GOT3 (cell line): ENCODE measurements at places on chromosomes 16 and 17.
A peak's percentile ranks its signal among the peaks of the same experiment; 100 is the strongest.

GRCh38 chr16:89909777-89910716 lies 8.6 kb upstream of the MC1R start:
- DNase-seq = no peak

DNA sequence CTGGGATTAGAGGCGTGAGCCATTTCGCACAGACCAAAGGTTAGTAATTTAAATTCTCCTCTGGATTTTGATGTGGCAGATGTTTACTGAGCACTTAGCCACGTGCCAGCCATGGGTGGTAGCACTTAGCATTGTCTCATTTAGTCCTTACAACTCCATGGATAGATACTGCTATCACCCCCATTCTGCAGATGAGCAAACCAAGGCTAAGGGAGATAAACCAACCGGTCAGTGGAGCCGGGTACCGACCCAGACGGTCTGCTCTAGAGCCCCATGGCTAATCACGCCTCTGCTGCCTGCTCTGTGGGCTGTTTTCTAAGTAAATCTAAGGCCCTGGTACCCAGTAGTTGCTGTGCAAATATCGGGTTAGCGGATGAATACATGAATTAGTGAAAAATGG lies 12.6 kb upstream of the ADGRG1 start:
- DNase-seq = no peak

- no peak for DNase-seq
Observed at GRCh38 chr17:279776-280175, 72.8 kb downstream of the RPH3AL start.

DNA sequence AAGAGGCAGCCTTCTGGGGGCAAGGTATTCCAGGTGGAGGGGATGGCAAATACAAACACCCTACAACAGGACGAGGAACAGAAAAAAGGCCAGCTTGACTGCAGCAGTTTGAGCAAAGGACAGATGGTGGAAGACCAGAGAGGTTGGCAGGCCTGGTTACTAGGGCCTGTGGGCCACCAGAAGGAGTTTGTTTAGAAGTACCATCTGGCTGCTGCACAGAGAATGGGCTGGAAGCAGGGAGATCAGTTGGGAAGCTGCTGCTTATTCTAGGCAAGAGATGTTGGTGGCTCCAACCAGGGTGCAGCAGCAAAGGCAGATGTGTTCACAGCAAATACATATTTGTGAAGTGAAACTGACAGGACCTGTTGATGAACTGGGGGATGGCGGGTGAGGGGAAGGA lies 2.9 kb upstream of the YPEL2 start:
- no peak for DNase-seq

GRCh38 chr16:1763521-1764511 lies 7.5 kb downstream of the NME3 start:
- DNase-seq = no peak

GRCh38 chr17:58325289-58325726 lies 3.3 kb downstream of the TSPOAP1 start:
- no peak for DNase-seq

DNA sequence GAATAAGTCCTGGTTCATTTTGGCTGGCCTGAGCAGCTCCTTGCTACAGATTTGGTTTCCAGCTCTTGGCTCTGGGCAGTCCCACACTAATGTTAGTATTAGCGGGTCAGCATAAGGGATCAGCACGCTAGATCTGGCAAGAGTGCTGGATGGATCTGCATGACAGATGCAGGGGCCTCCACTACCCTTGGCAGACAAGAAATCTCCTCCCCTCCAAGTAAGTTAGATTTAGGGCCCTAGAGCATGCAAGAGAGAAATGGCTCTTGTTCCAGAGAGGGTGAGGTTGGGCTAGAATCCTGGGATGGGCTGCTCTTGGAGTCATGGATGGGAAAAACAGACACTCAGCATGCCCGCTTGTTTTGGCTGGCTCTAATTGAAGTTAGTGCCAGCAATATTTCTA lies 414.3 kb downstream of the RBFOX1 start:
- DNase-seq = no peak

GRCh38 chr16:77744141-77744540 lies 21.8 kb downstream of the NUDT7 start:
- no peak for DNase-seq

DNA sequence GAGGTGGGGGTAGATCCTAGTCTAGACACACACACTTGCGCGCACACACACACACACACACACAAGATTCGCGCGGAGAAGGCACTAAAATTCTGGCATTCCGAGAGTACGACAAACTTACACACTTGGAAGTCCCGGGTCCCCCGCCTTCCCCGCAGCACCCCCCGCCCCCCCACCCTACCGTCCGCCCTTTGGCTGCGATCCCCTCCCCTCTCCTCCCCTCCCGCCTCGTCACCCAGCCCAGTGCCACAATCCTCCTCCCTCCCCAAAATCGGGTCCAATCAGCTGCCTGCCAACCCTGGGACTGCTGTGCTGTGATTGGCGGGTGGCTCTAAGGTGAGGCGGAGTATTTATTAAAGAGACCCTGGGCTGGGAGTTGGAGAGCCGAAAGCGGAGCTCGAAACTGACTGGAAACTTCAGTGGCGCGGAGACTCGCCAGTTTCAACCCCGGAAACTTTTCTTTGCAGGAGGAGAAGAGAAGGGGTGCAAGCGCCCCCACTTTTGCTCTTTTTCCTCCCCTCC lies at the start of gene SOX9:
SOX9 (plus strand) TSS at position 379 of the 522 bp plus-strand sequence. CDS start 372 bp downstream, outside the sequence.
- DNase-seq = peak; percentile 56

DNA sequence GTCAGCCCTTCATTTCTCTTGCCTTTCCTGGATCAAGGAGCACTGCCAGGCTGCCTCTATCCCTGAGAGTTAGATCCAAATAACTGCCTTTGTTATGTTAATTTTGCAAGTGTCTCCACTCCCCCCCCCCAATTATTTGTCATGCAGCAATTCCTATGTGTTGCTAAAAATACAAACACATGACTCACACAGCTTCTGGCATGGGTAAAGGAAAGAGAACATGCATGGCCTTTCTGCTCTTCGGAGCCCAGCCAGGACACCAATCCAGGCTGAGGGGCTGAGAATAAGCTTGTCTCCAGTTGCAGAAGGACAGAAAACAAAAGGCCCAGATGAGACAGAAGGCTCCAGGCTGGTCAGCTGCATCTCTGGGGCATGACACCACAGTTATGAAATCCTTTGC lies 148.0 kb upstream of the TNRC6C start:
- peak; percentile 22 for DNase-seq

GRCh38 chr16:24270721-24271442 lies 14.7 kb downstream of the CACNG3 start:
- DNase-seq = no peak

GRCh38 chr17:12712941-12713340 lies 47.3 kb downstream of the MYOCD start:
- no peak for DNase-seq

GRCh38 chr17:73231395-73231794 lies 30.3 kb downstream of the CPSF4L start:
- no peak for DNase-seq

DNA sequence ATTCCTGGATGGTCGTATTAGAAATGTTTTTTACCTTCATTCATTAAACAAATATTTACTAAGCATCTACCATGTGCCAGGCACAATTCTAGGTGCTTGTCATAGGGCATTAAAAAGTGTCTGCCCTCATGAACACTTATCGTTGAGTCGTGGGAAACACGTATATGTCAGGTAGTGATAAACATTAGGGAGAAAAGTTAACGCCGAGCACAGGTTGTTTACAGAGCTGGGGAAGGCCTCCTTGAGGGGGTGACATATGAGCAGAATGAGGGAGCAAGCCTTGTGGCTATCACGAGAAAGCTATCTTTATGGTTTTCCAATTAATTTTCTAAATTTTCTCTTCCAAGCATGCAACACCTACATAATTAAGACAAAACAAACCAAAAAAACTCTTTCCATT lies 985 bp upstream of the ZNF213 start:
- DNase-seq = no peak

- no peak for DNase-seq
Observed at GRCh38 chr16:82993926-82994325, 367.2 kb downstream of the CDH13 start.

DNA sequence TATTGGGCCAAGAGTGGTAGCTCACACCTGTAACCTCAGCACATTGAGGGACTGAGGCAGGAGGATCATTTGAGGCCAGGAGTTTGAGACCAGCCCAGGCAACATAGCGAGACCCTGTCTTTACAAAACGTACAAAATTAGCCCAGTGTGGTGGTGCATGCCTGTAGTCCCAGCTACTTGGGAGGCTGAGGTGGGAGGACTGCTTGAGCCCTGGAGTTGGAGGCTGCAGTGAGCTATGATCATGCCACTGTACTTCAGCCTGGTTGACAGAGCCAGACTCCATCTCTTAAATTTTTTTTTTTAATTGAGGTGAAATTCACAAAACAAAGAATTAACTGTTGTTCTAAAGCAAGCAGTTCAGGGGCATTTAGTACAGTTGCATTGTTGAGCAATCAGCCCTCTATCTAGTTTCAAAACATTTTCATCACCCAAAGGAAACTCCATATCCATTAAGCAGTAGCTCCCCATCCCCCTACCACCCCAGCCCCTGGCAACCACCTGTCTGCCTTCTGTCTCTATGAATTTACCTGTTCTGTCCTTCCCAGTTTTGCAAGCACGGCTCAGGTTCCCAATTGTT lies 15.6 kb downstream of the SNX29 start:
- DNase-seq = no peak

GRCh38 chr17:8413328-8413727 lies 15.7 kb upstream of the RNF222 start:
- no peak for DNase-seq

- no peak for DNase-seq
Observed at GRCh38 chr17:30308406-30308805, 16.7 kb upstream of the BLMH start.

- DNase-seq = no peak
Observed at GRCh38 chr17:56832446-56832845, 1.3 kb downstream of the C17orf67 start.

GRCh38 chr17:43907998-43908721 lies 824 bp upstream of the MPP2 start:
- DNase-seq = no peak

- no peak for DNase-seq
Observed at GRCh38 chr16:53600126-53600525, 97.1 kb upstream of the AKTIP start.

GRCh38 chr17:72715906-72716572 lies 376.4 kb downstream of the SLC39A11 start:
- peak; percentile 6 for DNase-seq

DNA sequence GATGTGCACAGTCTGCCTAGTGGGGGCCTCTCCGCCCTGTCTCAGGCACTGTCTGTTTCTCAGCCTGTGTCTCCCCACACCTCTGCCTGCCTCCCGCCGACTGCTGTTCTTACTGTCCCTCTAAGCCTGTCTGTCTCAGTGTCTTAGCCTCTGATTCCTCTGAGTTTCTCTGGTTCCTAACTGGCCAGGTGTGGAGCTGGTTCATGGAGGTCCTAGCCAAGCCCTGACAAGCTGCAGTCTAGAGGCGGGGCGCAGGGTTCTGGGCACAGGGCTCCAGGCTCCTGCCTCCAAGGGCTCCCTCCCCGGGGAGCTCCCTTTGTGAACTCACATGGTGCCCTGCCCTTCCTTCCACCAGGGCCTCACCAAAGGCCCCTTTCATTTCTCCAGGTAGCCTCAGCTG lies 19.4 kb downstream of the C17orf100 start:
- DNase-seq = no peak

DNA sequence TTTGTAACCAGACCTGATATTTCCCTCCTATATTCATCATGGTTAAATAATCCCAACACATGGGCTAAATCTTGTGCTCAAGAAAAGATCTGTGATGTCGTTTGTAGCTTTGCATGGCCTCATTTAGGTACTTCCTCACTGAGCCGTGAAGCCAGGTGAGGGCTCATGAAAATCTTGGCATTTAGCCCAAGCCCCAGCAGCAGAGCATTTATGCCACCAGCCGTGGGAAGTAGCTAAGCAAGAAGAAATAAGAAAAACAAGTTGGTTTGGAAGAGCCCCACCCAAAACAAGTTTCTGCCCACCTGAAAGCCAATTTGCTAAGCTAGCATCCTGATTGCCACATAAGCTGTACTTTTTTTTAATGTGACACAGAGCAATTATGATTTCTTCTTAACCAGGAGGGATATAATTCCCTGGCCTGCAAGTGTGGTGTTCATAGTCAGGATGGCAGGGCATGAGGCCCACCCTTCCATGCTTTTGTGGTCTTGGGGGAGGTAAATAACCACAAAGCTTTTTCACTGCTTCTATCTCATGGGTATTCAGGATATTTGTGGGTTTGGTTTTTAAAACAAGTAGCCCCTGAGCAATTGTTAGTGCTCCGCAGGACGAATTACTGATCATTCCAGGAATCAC lies 10.5 kb downstream of the TMIGD1 start:
- DNase-seq = no peak

- DNase-seq = no peak
Observed at GRCh38 chr17:69346766-69347165, 19.8 kb upstream of the ABCA5 start.

DNA sequence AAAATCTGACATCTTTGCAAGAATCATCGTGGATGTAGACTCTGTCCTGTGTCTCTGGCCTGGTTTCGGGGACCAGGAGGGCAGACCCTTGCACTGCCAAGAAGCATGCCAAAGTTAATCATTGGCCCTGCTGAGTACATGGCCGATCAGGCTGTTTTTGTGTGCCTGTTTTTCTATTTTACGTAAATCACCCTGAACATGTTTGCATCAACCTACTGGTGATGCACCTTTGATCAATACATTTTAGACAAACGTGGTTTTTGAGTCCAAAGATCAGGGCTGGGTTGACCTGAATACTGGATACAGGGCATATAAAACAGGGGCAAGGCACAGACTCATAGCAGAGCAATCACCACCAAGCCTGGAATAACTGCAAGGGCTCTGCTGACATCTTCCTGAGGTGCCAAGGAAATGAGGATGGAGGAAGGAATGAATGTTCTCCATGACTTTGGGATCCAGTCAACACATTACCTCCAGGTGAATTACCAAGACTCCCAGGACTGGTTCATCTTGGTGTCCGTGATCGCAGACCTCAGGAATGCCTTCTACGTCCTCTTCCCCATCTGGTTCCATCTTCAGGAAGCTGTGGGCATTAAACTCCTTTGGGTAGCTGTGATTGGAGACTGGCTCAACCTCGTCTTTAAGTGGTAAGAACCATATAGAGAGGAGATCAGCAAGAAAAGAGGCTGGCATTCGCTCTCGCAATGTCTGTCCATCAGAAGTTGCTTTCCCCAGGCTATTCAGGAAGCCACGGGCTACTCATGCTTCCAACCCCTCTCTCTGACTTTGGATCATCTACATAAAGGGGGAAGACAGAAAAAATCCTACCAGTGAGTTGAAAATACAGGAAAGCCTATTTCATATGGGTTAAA lies at the start of gene G6PC1:
G6PC1 (plus strand) TSS at position 340 of the 872 bp plus-strand sequence; CDS start at position 418, 78 bp downstream.
- DNase-seq = no peak
